GF-D8 (cell line): ENCODE measurements at places on chromosomes 2 and 18.

GRCh38 chr2:203551778-203552177 lies 16.7 kb upstream of the RAPH1 start:
- no peak for DNase-seq

DNA sequence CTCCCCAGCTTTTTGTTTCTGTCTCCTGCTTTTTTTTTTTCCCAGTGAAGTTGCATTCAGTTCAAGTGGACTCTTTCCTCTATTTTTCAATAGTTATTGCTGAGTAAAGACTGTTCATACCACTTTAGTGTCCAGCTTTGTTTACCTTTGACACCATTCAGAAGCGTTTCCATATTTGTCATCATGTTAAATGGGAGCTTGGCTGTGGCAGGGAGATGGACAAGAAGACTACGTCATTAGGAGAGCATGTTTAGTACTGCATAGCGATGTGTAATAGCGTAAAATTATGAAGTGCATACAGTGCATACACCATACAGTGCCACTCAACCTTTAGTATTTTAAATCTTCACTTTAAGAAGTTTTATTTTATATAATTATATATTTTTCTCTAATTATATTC lies 655.9 kb downstream of the DCC start:
- DNase-seq = no peak

DNA sequence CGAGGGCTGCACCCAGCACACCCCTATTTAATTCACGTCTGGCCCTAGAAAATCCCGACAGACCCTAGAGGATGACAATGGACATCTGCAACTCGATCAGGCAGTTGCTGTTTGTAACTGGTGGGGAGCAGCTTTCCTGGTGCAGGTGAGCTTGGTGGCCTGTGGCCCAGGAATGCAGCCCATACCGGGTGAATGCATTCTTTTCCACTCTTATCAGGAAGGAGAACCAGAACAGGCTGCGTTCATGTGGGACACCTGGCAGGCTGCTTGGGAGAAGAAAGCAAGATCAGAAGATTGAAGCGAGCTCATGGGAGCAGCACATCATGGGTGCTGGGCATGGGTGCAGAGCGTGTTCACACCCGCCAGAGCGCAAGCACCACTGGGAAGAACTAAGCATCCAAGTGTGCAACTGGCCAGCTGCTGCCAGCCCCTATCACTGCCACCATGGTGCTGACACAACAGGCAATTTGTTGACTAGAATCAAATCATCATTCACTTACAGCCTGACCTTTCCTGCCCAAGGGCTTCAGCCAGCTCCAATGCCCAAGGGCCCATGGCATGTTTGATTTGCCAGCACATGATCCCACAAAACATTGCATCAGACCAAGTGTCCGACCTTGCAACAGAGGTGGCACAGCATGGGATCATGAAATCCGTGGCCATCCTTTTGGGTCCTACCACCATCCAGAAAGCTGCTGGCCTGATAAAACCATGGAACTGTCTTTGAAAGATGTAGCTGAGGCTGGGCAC lies 241.7 kb upstream of the ID2 start:
- no peak for DNase-seq

DNA sequence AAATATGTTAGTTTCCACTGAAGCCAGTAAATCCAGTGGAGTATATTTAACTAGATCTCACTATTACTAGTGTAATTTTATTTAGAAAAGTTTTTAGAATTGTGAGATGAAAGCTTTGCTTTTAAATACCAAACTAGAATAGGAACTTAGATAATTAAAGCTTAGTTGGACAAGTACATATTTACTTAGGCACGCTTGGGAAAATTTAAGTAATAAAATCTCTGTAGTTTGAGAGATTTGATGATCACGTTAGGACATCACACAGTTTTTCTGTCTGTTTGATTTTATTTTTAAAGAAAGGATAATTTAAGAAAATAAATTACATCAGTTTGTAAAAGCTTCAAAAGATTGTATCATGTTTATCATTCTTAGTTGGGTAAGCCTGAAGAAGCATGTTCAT lies 140.8 kb upstream of the IL1R2 start:
- no peak for DNase-seq

DNA sequence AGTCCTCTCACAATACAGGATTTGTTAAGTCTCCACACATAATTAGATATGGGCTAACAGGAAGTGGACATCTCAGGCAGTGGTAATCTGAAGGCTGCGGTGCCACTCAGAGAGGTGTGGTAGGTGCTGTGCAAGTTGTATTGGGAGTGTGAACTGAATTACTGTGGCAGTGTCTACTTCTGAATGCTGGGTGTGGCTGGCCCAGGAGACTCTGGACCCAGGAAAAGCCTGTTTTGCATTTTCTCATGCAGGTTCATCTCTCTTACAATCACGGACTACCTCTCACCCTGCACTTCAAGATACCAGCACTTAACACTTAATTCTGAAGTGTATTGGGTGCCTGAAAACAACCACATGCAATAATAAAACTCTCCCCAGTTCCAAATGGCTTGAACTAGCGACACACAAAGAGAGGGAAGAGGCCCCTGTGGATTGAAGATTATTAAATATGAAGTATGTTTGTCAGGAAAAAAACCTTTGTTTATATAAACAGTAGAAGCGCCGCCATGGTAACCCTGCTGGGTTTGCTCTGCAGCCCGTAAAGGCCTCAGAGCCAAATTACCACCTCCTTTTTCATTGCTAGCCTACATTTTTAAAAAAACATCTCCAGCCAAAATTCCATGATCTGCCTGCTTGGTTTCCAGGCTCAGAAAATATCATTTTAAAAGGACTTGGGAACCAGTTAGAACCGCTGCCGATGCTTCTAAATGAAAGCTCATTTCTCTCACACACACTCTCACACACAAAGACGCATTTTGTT lies 77.5 kb downstream of the GFPT1 start:
- DNase-seq = no peak

DNA sequence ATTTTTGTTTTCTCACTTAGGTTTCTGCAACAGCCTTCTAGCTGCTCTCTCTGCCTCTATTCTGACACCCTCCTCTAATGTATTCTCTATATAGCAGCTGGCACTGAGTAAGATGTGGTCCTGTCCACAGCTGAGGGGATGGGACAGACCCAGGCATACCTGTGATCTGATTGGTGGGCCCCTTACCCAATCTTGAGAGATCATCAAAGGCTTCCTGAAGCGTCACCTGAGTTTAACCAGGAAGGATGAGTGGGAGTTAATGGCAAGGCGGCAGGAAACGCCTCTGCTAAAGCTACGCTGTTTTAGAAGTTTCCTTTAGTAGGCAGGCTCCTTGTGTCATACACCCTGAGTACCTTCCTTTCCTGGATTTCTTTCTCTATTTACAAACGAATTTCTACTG lies 5.7 kb upstream of the TET3 start:
- peak; percentile 18 for DNase-seq

GRCh38 chr2:64532030-64532429 lies 7.9 kb downstream of the AFTPH start:
- no peak for DNase-seq

- DNase-seq = no peak
These were observed 46.8 kb downstream of the COMMD1 start for GRCh38 chr2:61952288-61952687.

DNA sequence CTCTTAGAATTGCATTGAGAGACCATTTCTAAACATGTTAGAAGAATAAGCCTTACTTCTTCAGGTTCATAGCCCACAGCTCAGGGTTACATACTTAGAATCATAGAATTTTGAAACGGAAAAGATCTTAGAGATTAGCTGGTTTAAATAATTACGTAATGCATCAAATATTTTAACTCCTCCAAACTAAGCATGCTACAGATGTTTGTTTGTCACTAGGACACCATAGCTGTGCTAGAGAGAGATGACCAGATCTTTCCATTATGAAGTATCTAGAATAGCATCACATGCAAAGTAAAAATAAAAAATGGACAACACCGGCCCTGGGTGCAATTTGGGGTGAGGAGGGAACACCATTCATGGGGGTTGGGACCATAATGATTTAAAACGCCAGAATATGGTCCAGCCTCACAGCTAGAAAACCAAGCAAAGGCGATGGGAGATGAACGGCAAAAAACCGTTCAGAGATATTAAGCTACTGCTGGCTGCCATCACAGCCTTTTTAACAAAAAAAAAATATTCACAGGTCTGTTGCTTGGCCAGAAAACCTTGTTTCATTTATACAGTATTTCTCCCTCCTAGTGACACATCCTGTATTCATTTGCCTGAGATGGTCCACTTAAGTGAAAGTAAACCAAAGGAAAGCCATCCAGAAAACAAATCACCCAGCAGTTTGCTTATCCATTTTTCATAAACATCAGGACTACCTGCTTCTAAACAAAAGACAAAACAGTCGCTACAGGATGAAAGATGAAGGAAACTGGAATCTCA lies 94.2 kb downstream of the EPHA4 start:
- DNase-seq = no peak
